Activated effector memory CD4-positive, alpha-beta T cell treated with anti-CD3 and anti-CD28 coated beads, Interleukin-2, amount 50 U/mL, for 16 hours (primary cell): ENCODE measurements at places on chromosomes 7 and 10.

DNA sequence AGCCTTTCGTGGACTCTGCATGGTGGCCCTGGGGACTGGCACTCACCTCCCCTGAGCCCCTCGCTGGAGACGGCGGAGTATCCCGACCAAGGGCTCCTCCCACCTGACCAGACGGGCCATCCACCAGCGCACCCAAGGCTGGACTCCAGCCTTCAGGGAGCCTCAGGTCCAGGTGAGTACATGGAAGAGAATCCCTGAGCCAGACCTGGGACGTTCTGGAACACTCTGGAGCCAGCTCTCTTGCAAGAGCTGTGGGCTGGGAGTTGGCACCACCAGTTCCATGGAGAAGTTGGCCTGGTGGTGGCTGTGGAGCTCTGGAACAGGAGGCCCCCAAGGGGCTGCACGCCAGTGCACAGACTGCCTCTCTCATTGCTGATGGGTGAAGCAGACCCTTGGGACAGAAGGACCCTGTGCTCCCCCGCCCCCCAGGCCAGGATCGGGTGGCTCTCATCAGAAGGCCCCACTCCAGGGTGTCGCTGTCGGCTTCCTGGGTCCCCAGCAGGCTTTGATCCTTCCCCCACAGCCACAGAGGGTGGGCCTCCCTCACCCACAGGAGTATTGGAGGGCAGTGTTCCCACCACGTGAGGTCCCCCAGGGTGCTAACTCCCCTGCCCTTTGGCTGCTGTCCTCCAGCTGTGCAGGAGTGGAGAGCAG, 189.9 kb downstream of the EBF3 start:
- DNase-seq: peak; percentile 60

DNA sequence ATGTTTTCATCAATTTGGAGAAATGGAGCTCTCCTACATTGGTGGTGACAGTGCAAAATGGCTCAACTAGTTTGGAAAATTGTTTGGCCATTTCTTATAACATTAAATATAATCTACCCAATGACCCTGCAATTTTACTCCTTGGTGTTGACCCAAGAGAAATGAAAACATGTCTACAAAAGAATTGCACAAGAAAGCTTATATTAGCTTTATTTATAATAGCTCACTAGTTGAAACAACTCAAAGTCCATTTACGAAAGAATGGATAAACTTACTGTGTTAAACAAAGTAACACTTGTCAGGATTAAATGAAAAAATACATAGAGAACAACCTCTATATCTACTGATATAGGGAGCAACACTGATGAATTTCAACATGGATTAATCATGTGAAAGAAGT, 539.9 kb downstream of the DNAJB9 start:
- no peak for DNase-seq

DNA sequence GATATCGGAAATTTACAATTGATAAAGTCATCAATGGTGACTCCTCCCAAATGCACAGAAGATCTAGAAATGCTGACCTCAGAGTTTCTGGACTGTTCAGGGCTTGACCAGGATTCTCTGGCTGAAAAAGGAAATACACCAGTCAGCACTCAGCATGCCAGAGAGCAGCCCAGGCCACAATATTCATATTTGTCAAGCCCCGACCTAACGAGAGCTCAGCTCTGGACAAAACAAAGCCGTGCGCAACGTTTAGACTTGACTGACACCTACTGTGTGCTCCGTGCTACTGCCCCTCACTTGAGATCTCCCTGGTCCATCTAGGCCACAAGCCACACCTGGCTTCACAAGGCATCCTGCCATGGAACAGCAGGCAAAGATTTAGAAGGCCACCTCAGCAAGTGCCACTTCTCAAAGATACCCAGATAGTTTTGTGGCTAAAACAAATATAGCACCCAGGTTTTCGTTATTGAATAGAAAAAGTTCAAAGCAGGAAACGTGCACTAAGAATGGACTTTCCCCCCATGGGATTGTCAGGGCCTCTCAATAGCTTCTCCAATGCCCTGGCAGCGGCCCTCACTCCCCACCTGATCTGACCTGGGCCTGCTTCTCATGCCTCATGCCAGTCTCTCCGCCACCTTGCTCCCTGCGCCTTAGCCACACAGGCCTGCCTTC, 218.3 kb downstream of the FAM107B start:
- DNase-seq: peak; percentile 79

- no peak for DNase-seq
These were observed 88.8 kb upstream of the BTBD16 start for GRCh38 chr10:122182308-122182707.

GRCh38 chr7:77476871-77477270, 60.2 kb upstream of the PTPN12 start:
- no peak for DNase-seq

GRCh38 chr10:78931321-78932053, 137.3 kb upstream of the ZMIZ1 start:
- no peak for DNase-seq
